IPS-NIHi11 (cell line): ENCODE measurements at places on chromosomes 13 and 19.

DNA sequence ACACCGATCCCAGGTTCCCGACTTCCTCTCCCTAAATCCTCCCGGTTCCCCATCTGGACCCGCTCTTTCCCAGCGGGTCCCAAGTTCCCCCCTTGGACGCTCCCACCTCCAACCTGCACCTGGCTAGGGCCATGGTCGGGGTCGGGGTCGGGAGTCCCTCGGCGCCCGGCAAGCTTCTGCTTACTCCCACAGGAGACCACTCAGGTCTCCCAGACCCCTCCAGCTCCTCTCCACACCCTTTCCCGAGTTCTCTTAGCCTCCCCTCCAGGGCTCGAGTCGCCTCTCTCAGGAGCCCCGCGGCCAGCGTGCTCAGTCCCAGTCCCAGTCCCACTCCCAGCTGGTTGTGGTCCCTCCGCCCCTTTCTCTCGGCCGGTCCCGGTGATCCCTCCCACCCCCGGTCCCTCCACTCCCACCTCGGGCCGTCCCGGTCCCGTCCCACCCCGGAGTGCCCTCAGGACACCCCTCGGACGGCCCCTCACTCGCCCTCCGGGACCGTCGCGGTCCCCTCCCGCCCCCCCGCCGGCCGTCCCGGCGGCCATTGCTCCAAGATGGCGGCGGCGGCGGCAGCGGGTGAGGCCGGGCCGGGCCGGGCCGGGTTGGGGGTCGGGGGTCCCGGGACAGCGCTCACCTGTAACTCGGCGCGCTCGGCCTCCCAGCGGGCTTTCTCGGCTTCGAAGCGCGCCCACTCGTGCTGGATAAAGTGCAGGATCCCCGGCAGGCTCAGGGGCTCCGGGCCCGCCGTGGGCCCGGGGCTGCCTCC, at the start of gene FKRP:
FKRP (plus strand) TSS at position 537 of the 760 bp plus-strand sequence. CDS start 9,394 bp downstream, outside the sequence.
- DNase-seq: peak; percentile 85

GRCh38 chr19:10363789-10364281, 16.5 kb downstream of the TYK2 start:
- no peak for DNase-seq

- no peak for DNase-seq
These were observed 3.3 kb downstream of the ZBTB45 start for GRCh38 chr19:58516246-58516836.

DNA sequence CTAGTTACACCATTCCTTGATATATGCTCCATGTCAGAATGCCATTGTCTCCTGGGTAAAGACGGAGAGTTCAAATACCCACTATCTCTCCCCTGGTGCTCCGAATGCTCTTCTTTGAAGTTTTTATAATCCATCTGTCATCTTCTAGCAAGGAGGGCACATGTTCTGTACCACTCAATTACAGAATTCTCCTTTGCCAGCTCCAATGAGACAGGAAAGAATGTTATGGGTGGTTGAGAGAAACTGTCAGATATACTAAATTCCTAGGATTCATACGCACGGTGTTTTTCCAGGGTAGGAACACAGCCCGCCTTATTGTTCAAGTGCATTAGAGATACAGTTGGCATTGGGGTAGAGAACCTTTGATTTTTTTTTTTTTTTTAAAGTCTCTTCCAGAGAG, 118.0 kb upstream of the ZNF536 start:
- DNase-seq: no peak

DNA sequence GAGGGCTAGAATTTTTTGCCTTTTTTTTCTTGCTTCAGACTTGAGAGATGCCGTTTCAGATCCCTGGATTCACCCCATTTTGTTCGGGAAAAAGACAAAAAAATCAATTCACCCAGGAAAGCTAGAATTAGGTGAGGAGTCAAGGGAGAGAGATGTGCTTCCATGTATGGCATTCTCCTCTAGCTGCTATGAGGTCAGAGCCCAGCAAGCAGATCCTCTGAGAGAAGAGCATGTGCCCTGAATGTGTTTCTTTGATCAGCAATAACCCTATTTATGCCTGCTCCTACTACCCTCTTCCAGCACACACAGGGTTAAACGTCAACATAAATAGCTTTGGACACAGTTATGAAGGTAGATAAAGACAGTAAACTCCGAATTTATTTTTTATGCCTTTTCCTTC, 53.6 kb downstream of the NDFIP2 start:
- DNase-seq: no peak

DNA sequence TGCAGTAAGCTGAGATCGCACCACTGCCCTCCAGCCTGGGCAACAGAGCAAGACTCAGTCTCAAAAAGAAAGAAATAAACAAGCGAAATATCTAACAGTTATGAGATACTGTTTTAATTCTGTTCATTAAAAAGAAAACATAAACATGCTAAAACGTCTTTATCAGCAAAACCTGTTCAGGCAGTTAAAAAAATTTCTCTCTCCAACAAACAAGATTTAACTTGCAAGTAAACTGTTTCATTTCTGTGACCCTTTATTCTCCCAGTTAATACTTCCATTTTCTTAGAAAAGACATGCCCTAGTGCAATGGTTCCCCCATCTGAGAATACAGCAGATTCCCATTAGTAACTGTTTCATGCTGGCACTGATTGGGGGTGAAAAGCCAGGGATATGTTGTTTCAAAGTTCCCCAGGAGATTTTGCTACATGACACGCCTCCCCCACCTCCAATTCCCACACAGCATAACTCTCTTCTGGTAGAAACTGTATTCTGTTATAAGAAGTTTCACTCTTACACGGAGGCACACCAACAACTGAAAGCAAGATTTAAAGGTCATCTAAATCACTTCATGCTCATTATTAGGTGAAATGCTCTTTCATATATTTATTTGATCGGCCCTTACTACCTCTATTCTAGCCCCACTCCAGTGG, 24.4 kb downstream of the ELF1 start:
- no peak for DNase-seq

GRCh38 chr19:27684293-27684692, 1528.7 kb downstream of the UQCRFS1 start:
- no peak for DNase-seq

DNA sequence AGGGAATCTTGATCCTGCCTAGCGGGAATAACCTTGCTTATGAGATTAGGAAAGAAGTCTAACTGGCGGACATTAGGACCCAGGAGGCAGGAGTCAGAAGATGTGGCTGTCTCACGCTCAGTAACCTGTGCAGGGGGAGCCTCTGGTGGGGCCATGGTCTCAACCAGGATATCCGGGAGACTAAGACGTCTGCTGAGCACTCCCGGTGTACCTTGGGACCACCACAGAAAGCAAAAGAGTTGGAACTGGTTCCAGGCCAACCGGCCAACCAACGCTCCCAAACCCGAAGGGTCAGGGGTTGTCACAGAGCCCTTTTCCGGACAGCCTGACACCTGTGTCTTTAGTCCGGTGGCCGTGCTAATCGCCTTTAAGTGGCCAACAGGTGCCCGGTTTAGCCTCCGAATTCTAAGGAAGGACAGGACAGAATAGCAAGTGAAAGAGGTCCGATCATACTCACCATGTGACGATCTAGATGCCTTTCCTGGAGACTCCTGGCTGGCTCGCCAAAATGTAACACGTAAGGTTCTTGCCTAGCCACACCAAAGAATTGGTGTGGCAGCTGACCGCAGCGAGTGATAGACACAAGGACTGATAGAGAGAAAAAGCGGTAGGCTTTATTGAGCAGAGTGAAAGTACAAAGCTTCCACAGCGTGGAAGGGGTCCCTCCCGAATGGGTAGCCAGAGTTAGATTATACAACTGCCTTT, 103.9 kb upstream of the DIAPH3 start:
- DNase-seq: peak; percentile 52

DNA sequence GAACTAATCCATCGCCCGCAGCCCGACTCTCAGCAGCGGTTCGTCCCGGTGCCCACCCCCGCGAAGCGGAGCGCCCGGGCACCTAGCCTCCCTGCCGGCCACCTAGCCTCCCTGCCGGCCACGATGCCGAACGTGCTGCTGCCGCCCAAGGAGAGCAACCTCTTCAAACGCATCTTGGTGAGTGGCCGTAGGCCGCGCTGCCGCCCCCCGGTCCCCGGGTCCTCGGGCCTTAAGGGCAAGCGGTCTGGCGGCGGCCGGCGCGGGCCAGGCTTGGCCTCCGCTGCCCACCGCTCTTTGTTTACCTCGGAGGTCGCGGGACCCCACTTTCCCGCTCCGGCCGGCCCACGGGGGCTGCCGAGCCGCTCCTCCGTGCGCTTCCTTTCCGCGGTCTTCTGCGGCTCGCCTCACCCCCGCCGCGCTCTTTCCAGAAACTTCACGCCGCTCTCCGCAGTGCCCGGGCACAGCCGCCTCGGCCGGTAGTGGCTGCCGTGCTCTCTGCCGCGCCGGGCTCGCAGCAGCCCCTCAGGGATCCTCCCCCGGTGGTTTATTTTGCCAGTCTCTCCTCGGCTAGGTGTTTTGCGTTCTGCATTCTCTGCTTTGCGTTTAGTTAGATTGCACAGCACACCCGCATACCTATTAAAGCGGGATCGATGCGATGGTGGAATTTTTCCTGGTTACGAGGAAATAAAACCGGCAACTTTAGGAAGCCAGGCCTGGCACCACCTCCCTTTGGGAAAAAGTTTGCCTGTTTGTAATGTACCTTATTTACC, 524 bp downstream of the NAA16 start:
- DNase-seq: peak; percentile 45

DNA sequence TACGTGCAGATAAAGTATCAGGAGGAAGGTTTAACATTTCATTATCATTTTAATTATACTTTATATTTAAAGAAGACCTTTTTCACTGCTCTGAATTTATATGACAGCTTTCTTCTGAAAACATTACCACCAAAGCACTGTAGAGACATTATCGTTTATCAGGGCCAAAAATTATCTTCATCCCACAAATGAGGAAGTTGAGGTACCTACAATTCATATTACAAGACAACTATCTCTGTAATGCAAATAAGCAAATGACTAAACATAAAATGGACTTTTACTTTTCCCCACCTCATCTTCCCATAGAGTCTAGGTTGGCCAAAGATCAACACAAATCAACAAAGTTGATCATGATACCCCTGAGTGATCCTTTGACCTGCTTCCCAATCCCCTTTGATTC, 30.9 kb upstream of the SMAD9 start:
- no peak for DNase-seq

DNA sequence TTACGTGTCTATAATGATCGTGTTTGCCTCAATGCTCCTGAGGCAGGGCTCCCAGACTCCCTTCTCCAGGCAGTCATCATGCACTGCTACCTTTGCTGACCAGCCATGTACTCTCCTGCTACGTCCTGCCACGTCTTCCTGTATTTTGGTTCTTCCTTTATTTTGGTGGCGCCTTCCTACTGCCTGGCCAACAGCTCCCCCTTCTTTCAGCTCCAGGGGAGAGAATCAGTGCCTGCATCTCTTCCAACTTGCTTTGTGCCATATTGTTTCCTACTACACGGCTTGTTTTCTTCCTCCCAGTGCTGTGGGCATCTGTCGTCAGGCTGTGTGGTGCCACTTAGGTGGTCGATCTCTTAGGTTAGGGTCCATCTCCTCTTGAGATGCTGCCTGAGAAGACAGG, 96.2 kb downstream of the FGF9 start:
- DNase-seq: no peak

GRCh38 chr19:28956421-28956820, 256.5 kb downstream of the UQCRFS1 start:
- no peak for DNase-seq

- DNase-seq: no peak
These were observed 5.0 kb upstream of the SPRY2 start for GRCh38 chr13:80345771-80346510.

DNA sequence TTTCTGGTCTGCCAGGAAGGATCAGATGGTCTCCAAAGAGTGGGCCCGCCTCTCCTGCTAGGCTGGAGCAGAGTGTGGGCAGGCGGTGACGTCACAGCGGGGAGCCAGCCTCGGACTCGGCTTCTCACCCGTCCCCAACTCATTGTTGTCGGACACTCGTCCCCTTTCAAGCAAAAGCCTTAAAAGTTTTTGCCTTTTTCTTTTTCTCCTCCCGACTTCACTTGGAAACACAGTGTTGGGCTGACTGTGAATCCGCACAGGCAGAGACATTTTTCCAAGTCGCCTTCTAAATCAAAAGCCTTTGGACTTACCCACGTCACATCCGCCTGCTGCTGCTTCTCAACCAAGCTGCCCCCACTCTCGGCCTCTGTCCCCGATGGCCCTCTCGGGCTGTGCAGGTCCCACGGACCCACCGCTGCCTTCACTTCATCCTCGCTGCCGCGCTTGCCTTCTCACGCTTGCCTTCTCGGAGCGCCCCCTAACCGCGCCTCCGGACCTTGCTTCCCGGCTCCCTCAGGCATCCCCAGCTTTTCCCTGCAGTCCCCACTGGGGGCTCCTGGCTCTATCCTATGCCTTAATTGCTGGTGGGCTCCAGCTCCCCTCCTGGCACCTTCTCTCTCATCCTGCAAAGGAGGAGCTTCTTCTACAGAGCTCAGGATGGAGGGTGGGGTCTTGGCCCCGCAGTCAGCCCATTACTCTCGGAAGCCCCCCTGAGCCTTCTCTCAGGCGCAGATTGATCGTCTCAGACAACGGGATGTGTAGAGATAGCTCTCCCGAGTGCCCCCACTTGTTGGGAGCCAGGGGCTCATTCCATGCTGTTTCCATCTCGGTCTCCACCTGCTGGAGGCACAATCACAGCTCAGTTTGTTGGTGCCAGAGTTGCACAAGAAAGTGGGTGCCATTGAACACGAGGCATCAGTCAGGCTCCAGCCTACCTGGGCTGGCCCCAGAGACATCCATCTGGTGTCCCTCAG, 3.9 kb upstream of the ZNF135 start:
- peak; percentile 74 for DNase-seq

GRCh38 chr19:609004-609346, 19.3 kb downstream of the HCN2 start:
- no peak for DNase-seq

DNA sequence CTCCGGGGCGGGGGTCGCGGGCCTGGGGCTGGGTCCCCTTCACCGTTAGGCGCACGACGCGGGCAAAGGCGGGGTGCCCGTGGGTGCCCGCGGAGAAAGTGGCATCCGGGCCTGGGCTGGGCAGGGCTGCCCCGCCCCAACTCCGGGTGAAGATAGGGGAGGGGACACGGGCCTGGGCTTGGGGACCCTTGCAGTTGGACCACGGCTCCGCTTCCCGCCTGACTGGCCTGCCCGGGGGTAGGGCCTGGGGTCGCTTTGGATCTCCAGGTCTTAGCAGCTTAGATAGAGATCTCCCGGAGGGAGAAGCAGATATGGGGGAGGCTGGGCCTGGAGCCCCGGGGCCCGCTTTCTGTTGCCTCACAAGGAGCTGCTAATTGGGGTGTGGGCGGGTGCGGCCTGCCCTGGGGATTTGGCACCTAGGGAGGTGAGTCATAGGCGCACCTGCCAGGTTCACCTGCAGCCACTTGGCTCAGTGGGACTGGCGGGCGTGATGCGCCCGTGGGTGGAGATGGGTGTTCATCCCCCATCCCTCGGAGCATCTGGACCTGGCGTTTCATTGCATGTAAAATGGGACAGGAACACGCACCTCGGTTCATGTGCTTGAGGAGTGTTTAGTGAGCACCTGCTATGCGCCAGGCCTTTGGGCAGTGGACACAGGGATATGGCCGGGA, 585 bp downstream of the MAP1S start:
- peak; percentile 60 for DNase-seq
